ENCODE measurements at places on chromosomes 6 and 20.

GRCh38 chr6:11952316-11952715, 59.8 kb upstream of the HIVEP1 start:
- H3K36me3 ChIP-seq = no peaks in the 10 kb centered on the region
- H3K4me1 ChIP-seq = peaks cover 14% of the 10 kb centered on the region
- H3K27me3 ChIP-seq = no peaks in the 10 kb centered on the region
- no peak overlapping the region for H3K4me3 ChIP-seq
- peak overlapping the region; percentile 47 for H3K27ac ChIP-seq

DNA sequence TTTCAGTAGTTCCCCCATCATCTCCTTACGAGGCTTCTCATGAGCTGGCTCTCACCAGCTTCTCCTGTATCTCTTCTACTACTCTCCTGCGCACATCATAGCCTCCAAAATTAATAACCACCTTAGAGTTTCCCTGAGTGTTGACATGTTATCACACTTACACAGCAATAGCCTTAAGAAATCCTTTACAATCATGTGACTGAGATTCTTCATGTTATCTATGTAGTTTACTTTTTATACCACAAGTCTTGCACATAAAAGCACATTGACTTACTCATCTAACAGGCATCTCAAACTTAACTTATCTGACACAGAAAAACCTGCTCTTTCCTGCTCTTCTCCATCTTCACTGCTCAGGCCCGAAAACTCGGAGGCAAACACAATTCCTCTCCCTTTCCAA, 103.7 kb upstream of the TAB2 start:
- H3K36me3 ChIP-seq = no peaks in the 10 kb centered on the region
- DNase-seq = no peak
- no peak overlapping the region for H3K4me3 ChIP-seq
- H3K4me1 ChIP-seq = peaks cover 6% of the 10 kb centered on the region
- no peaks in the 10 kb centered on the region for H3K27me3 ChIP-seq

DNA sequence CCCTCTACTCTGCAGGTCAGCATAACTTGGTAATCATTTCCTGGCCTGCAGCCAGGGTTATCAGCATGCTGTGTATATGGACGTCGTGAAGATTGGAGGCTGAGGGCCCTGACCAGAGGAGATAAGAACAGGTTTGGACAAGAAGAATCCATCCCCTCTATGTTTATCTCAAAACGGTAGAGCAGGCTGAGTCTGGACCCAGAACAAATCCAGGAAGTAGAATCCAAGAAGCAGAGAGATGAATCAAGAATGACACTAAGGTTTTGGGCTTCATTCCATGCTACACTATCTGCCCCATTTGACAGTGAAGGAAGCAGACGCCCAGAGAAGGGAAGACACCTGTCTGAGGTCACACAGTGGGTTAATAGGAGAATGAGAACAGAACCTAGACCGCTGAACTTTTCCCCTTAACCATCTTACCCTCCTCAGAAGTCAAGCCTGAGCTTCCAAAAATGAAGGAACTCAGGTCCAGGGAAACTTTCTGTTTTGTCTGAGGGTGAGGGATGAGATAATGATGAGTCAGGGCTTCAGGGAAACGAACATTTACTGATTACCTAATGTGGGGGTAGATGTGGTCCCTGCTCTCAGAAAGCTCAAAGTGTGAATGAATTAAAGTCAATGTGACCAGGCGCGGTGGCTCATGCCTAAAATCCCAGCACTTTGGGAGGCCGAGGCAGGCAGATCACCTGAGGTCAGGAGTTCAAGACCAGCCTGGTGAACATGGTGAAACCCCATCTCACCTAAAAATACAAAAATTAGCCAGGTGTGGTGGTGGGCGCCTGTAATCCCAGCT, 9.4 kb upstream of the COMMD7 start:
- H3K36me3 ChIP-seq = no peaks in the 10 kb centered on the region
- peaks cover 23% of the 10 kb centered on the region for H3K4me1 ChIP-seq
- H3K27me3 ChIP-seq = no peaks in the 10 kb centered on the region
- no peak for DNase-seq
- H3K27ac ChIP-seq = peak overlapping the region; percentile 49

- no peaks in the 10 kb centered on the region for H3K36me3 ChIP-seq
- H3K4me1 ChIP-seq = no peaks in the 10 kb centered on the region
- DNase-seq = peak; percentile 92
- H3K4me3 ChIP-seq = no peak overlapping the region
- no peak overlapping the region for H3K27ac ChIP-seq
Observed at GRCh38 chr6:13742961-13743735, 31.5 kb upstream of the RANBP9 start.

All from chondrocyte (in vitro differentiated cells).